ENCODE measurements at places on chromosomes 7 and 10.
A peak's percentile ranks its signal among the peaks of the same experiment; 100 is the strongest.

- DNase-seq, result peak; percentile 72
These were observed 74.3 kb upstream of the GNAI1 start for GRCh38 chr7:80060218-80060806.

DNA sequence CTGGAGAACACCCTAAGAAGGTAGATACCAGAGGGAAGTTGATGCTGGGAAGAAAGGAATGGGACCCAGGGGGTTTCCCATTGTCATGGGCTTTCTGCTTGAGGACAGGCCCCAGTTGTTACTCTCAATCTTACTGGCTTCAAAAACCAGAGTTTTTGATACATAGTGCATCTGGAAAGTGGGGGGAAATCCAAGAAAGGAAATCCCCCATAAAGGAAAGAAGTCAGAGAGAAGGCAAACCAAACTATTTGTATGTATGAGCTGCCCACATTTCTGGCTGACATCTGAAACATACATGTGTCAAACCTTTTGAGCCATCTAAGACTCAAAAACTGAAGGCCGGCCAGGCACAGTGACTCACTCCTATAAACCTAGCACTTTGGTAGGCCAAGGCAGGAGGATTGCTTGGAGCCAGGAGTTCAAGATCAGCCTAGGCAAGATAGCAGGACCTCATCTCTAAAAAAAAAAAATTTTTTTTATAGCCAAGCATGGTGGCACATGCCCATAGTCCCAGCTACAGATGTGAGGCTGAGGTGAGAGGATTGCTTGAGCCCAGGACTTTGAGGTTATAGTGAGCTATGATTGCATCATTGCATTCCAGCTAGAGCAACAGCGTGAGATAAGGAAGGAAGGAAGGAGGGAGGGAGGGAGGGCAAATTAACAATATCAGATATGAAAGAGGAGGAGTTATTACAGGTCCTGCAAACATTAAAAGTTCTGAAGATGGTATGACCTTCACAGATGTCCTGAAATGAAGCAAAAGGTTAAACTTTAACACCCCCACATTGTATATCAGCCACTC lies 6.7 kb upstream of the COA1 start:
- peak; percentile 66 for DNase-seq

- no peak for DNase-seq
These were observed 479.7 kb downstream of the RPS24 start for GRCh38 chr10:78513330-78513729.

GRCh38 chr7:41882256-41882655 lies 179.4 kb upstream of the INHBA start:
- DNase-seq, result no peak
